ENCODE measurements at places on chromosomes 11 and 22.

DNA sequence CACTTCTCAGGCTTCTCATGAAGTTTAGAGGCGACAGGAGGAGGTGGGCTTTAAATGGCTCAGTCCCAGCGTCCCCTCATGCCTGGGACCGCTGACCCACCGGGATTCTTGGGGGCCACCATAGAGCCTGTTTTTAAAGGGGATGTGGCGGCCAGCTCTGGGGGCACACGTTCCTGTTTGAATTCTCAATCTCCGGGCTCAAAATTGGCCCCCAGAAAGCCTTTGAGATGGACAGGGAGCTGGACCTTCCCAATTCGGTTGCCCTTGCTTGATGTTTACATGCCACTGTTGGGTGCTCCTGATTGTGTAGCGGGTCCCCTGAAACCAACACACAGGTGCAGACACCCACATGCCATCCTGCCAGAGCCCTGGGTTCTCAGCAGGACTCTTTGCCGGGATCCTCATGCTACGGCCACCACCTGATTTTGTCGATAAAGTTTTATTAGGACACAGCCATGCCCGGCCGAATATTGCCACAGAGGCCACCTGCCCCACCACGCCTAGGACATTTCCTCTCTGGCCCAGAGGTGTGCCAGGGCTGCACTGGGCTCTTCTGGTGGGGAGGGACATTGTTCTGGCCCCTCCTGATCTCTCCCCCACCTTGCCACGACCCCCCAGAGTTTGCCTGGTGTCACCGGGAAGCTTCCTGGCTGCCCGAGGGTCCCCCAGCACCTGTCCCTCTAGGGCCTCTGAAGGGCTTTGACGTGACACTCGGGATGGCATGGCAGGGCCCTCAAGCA lies 71.6 kb downstream of the KCNQ1 start:
- peak; percentile 22 for DNase-seq

GRCh38 chr11:21909145-21909544 lies 283.7 kb upstream of the ANO5 start:
- no peak for DNase-seq

DNA sequence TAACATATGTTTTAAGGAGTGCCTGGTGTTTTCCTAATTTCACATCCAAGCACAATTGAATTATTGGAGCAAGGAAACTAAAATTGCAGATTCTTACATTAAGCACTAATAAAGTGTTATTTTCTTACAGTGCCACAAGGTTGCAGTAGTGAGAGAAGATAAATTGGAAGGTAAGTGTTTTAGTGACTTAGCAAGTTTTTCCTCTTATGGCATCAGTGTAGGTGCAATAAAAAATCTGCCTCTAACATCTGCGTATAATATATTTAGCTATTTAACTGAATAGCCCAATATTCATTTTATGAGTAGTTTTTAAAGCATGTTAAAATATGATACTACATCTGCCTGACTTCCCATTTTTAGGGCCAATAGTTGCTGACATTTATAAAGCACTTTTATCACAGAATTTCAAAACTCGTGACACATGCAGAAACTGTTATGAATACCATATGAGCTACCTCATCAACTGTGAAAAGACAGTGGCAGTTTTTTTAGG lies 19.0 kb downstream of the POLD3 start:
- DNase-seq: no peak

GRCh38 chr22:21876486-21877176 lies 9.2 kb upstream of the MAPK1 start:
- no peak for DNase-seq

DNA sequence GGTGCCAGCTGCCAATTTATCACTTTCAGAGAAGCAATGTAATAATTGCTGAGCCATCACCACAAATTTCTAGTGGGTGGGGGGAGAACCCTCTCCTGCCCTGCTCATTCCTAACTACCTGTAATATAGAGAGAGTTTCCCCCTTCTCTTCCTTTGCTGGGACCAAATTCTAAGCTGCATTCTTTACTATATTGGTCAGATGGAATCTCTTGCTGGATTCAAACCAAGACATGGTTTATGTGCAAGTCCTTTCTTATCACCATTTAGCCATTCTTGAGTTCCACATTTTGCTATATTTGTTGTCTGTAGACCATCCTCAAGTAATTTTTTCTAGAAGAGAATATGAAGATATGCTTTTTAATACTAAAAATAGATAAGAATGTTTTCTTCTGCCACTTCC lies 452.1 kb downstream of the MN1 start:
- no peak for DNase-seq

- DNase-seq: peak; percentile 76
Observed at GRCh38 chr11:2428322-2428795, 16.0 kb downstream of the TRPM5 start.

DNA sequence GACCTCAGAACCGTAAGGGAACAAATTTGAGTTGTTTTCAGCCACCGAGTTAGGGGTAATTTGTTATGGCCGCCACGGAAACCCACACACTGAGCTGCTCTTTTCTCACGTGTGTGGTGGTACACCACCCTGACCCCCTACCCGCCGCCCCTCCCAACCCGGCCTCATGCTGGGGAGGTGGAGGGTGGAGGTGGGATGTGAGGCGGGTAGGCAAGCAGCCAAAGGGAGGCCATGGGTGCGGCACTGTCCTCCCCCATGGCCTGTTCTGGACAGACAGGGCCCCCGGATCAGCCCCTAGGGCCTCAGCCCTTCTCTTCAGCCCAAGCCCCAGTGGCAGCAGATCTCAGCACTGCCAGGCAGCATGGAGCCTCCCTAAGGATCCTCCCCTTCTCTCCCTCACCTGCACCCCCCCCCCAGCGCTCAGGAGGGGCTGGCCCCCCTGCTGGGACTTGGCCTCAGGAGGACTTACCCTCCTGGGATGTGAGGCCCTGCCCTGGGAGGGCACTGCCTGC lies 7.9 kb downstream of the PRR5 start:
- DNase-seq: no peak

DNA sequence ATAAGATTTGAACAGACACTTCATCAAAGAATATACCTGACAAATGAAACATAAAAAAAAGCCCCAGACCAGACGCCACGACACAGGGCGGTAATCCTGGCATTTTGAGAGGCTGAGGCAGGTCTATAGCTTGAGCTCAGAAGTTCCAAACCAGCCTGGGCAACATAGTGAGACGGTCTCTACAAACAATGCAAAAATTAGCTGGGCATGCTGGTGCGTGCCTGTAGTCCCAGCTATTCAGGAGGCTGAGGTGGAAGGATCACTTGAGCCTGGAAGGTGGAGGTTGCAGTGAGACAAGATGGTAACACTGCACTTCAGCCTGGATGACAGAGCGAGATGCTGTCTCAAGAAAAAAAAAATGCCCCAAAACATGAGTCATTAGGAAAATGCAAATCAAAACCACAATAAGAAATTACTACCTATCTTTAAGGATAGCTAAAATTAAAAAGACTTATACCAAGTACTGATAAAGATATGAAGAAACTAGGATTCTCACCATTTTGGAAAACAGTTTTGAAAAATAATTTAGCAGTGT lies 91.7 kb upstream of the GRAMD1B start:
- no peak for DNase-seq

- DNase-seq: no peak
Observed at GRCh38 chr11:115548878-115549528, 44.8 kb upstream of the CADM1 start.

DNA sequence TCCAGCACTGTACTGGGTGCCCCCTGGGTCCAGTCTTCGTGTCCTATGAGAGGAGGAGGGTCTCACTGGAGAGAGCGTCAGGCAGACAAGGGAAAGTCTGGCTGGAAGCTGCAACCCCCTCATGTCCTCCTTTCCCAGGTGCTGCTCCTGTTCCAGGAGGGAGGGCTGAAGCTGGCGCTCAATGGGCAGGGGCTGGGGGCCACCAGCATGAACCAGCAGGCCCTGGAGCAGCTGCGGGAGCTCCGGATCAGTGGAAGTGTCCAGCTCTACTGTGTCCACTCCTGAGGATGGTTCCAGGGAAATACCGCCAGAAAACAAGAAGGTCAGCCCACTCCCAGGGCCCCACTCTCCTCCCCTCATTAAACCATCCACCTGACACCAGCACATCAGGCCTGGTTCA lies 10.2 kb downstream of the LGALS12 start:
- DNase-seq: no peak

GRCh38 chr11:71342951-71343827 lies 90.8 kb upstream of the SHANK2 start:
- peak; percentile 60 for DNase-seq
